ENCODE measurements at places on chromosomes 7 and 10. TPM values are rescaled to one million over a fixed set of nuclear protein-coding genes. Genes with fewer than 3 reads are reported as not detected.

CUZD1 gene
- total RNA-seq, result 0.64 TPM

LRRC27 gene
- 9.2 TPM for total RNA-seq

IGF2BP3 gene
- 0.53 TPM for total RNA-seq

PSMC2 gene
- 70.2 TPM for total RNA-seq

RBM48 gene
- 9.4 TPM for total RNA-seq

CPVL gene
- total RNA-seq, result 4.7 TPM

CALY gene
- 1.6 TPM for total RNA-seq

SEC31B gene
- total RNA-seq, result 15.3 TPM

TECPR1 gene
- total RNA-seq, result 39.7 TPM

WDR11 gene
- total RNA-seq, result 43.6 TPM

DYDC1 gene
- not detected for total RNA-seq

HOGA1 gene
- total RNA-seq, result 0.15 TPM

PLPP4 gene
- 0.24 TPM for total RNA-seq

CALML5 gene
- total RNA-seq, result not detected

CACNA2D1 gene
- total RNA-seq, result 10.9 TPM

LRGUK gene
- total RNA-seq, result 0.98 TPM

ANKRD30A gene
- total RNA-seq, result not detected

SH2B2 gene
- total RNA-seq, result 3.3 TPM

NEUROD6 gene
- not detected for total RNA-seq

ACBD5 gene
- total RNA-seq, result 36.3 TPM

AKR1C8 gene
- not detected for total RNA-seq

NXPH1 gene
- total RNA-seq, result not detected

DIP2C gene
- 12.2 TPM for total RNA-seq

MMP21 gene
- total RNA-seq, result not detected

CHST3 gene
- 1.1 TPM for total RNA-seq

ANKRD61 gene
- total RNA-seq, result not detected

BTBD16 gene
- 0.14 TPM for total RNA-seq

NPY gene
- total RNA-seq, result not detected

METTL27 gene
- 3.8 TPM for total RNA-seq

TRPV5 gene
- total RNA-seq, result not detected

DNAJC12 gene
- total RNA-seq, result 10.7 TPM

ZNF365 gene
- not detected for total RNA-seq

HMX2 gene
- total RNA-seq, result 0.18 TPM

CBX3 gene
- 81.3 TPM for total RNA-seq

TRIM74 gene
- total RNA-seq, result not detected

MYH16 gene
- not detected for total RNA-seq

GJD4 gene
- total RNA-seq, result not detected

BBIP1 gene
- total RNA-seq, result 12.3 TPM

SPDYE18 gene
- total RNA-seq, result 0.46 TPM

ABCB1 gene
- 30.5 TPM for total RNA-seq

ZNF32 gene
- total RNA-seq, result 18.1 TPM
